ENCODE measurements at places on chromosomes 16 and 17.

- DNase-seq, result no peak
Measured at GRCh38 chr17:2062571-2063183, 7.8 kb downstream of the HIC1 start.

DNA sequence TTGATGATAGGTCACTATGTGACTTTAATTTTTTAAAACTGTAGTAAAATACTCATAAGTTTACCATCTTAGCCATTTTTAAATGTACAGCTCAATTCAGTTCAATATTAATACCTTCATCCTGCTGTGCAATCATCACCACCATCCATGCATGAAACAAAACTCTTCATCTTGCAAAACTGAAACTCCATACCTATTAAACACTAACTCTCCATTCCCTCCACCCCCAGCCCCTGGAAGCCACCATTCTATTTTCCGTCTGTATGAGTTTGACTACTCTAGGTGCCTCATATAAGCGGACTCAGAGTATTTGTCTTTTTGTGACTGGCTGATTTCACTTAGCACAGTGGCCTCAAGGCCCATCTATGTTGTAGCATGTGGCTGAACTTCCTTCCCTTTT is 9.4 kb upstream of the CNEP1R1 start:
- DNase-seq, result no peak

DNA sequence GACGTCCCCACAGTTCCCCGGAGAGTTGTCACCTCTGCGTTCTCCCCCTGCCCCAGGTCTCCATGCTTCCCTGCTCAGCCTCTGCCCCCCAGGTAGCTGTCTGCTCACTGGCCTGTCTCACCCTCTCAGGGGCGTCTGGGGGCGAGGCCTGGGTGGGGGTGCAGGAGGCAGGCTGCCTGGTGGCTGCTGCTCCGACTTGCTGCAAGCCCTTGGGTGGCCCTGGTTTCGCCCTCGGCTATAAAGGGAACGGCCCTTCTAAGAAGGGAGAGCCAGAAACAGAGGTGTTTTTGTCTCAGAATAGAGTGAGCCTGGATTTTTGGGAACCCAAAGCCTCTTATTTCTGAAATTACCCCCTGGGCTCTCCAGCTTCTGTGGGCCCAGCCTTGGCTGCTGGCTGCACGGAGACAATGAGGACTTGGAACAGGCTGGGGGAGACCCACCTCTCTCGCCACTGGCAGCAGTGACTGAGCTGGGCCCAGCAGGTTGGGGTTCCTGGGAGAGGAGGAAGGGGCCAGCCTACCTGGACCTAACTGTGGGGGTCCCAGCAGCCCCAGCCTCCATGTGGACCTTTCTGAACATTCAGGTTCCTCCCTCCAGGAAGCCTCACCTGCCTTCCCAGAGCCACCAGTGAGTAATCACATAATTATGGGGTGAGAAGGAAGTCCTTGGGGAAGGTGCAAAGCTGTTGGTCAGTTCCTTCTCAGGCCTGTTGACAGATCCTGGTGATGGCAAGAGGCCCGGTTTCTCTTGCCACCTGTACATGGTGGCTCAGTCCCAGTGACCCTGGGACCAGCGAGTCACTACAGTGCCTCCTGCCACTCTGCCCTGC is 15.5 kb upstream of the SPNS2 start:
- no peak for DNase-seq

DNA sequence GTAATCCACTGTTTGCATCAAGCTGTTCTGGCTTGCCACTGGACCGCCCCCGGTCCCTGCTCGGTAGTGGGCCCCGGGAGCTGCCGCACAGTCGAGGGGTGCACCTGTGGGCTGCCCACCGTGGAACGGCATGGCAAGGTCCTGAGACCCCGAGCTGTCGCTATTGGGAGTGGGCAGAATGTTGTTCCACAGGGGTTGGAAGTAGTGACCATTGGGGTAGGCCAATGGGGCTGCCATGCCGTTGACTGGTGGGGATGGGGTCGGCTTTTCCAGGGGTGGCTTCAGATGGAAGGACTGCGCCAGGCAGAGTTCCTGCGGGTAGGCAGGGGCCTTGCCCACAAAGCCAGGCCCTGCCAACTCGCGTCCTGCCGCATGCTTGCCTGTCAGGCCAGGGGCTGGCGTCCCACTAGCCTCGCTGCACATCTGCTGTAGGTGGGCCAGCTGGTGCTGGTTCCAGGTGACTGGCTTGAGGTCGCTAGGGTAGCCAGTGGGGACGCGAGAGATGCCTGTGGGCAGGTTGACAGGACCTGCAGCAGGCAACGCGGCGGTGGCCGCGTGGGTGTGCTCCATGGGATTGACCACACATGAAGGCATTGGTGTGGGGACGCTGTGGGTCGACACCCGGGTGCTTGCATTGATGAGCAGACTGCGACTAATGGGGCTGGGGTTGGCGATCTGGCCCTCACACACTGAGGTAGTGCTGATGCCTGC is 14.8 kb downstream of the TRAF4 start:
- no peak for DNase-seq

DNA sequence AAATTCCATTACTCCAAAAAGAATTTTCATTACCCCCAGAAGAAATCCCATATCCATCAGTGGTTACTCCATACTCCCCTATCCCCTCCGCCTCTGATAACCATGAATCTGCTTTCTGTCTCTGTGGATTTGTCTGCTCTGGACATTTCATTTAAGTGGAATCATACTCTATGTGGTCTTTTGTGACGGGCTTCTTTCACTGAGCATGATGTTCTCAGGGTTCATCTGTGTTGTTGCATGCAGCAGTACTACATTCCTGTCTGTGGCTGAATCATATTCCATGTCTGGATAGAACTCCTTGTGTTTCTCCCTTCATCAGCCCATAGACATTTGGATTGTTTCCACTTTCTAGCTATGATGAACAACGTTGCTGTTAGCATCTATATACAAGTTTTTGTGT is 59.5 kb upstream of the IRX3 start:
- DNase-seq, result no peak

- no peak for DNase-seq
Measured at GRCh38 chr16:30902029-30902972, 5.9 kb downstream of the CTF1 start.

GRCh38 chr16:13005721-13006247 is 104.4 kb downstream of the SHISA9 start:
- DNase-seq, result no peak
